ENCODE measurements at places on chromosomes 16 and 17.

GRCh38 chr17:29039764-29040598, 3.0 kb upstream of the PIPOX start:
- no peak for DNase-seq

- DNase-seq = no peak
Measured at GRCh38 chr17:38653230-38653629, 21.5 kb downstream of the EPOP start.

GRCh38 chr17:67004181-67004580, 39.7 kb downstream of the CACNG4 start:
- no peak for DNase-seq

DNA sequence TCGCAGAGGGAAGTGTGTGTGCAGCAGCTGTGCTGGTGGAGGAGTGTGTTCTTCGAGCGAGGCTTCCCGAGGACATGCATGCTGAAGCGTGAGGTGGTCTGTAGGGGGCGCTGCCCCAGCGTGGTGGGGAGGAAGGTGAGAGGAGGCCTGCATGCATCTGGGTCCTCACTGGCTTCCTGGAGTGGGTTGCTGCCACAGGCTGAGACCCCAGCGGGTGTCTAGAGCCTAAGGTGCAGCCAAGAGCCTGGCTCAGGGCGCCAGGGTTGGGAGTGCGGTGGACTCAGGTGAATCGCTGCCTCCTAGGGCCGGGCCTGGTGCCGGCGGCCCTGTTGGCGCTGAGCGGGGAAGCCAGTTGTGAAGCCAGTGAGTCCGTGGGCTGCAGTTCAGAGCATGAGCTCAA, 7.5 kb upstream of the HSD3B7 start:
- DNase-seq = peak; percentile 31

- DNase-seq = no peak
Measured at GRCh38 chr17:14553847-14554246, 253.0 kb downstream of the HS3ST3B1 start.

GRCh38 chr16:87486282-87486681, 6.5 kb downstream of the ZCCHC14 start:
- DNase-seq = no peak

DNA sequence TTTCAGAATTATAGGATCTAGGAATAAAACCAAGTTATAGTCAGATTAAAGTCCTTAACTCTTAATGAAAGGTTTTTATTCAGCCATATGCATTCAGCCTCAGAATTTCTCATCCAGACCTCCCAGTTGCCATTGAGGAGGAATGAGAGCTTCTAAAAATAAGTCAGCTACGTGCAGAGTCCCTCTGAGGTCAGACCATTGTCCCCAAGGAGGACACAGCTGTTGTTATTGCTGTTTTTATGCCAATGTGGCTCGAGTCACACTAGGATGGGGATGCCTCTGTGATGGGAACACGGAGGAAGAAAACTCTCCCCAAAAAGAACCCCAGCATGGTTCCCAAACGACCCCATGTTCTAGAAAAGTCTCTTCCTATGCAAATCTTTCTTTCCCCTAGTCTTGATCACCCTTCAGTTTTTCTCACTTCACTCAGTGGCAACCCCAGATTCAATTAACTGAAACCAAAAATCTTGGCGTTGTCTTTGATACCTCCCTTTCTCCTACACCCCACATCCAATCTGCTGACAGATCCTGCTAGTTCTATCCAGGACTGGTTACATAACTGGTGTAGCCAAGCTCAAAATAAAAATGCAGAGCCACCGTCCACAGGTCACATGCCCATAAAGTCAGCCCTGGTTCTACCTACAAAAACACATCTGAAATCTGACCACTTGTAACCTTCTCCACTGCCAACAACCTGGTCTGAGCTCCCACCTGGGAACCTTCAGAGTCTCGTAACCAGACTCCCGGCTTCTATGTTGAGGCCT, 138.2 kb upstream of the ERCC4 start:
- no peak for DNase-seq

- peak; percentile 32 for DNase-seq
Measured at GRCh38 chr16:19804538-19805323, 79.9 kb downstream of the GPRC5B start.

DNA sequence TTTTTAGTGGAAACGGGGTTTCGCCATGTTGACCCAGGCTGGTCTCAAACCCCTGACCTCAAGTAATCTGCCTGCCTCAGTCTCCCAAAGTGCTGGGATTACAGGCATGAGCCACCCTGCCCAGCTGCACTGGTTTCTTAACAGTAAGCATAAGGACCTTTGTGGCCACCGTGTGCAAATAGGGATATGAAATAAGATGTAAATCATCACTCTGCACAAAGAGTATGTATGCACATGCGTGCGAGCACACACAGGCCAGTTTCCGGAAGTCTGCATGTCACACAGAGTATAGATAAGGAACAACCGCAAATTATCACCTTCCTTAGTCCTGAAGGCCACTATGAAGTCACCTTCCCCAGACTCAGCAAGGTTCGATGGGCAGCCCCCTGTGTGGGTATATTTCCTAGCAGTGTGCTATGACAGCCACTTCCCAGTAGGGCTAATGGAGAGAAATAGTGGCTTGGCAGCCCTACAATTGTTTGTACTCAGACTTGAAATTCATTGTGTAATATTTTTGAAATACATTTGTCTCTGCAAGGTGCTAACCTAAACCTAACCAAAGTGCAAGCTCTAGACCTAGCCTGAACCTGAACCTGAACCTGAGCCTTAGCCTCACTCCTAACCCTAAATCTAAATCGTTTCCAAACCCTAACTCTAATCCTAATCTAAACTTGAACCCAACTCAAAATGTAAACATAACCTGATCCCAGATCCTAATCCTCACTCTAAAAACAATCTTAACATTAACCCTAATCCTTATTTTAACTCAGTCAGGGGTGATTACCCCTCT, 48.4 kb upstream of the SKAP1 start:
- no peak for DNase-seq

DNA sequence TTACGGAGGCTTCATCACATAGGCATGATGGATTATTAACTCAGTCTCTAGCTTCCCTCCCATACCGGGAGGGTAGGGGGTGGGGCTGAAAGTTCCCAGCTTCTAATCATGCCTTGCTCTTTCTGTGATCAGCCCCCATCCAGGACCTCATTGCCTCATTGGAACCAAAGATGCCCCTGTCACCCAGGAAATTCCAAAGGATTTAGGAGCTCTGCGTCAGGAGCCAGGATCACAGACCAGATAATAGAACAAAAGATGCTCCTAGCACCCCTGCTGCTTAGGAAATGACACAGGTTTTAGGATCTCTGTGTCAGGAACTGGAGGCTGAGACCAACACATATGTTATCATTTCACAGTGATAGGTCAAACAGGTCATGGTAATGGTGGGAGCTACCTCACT, 9.7 kb downstream of the USB1 start:
- DNase-seq = no peak

DNA sequence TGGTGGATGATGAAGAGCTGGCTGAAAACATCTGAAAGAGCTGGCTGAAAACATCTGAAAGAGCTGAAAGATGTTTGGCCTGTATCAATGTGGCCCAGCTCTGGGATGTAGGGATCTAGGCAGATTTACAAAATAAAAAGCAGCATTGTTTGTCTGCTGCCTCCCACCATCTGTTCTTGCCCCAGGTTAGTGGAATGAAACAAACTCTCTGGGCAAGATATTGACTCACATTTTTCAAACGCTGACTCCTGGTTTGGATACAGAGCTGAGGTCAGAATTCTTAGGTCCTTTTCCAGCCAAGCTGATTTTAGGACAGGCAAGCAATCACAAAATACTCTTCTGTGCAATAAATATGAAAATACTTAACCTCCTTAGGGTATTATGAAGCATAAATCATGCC, 139.0 kb downstream of the STX8 start:
- DNase-seq = no peak

GRCh38 chr16:11203111-11203623, 52.8 kb downstream of the SOCS1 start:
- DNase-seq = no peak

GRCh38 chr16:56657555-56658326, at the start of gene MT1F:
Gene MT1F, plus strand, starts transcription at chr16:56657959. Its CDS starts 100 bp downstream, at chr16:56658059.
- DNase-seq = peak; percentile 78
